ENCODE measurements at places on chromosomes 2 and 18.

GRCh38 chr2:128404709-128405466, 86.2 kb upstream of the HS6ST1 start:
- no peak for DNase-seq

GRCh38 chr2:65528241-65528574, 95.8 kb upstream of the SPRED2 start:
- no peak for DNase-seq

GRCh38 chr2:120490091-120490798, 144.3 kb downstream of the INHBB start:
- DNase-seq: no peak

- no peak for DNase-seq
Measured at GRCh38 chr18:34028324-34028723, 196.4 kb downstream of the NOL4 start.

GRCh38 chr2:66519264-66519843, 84.4 kb downstream of the MEIS1 start:
- DNase-seq: no peak

DNA sequence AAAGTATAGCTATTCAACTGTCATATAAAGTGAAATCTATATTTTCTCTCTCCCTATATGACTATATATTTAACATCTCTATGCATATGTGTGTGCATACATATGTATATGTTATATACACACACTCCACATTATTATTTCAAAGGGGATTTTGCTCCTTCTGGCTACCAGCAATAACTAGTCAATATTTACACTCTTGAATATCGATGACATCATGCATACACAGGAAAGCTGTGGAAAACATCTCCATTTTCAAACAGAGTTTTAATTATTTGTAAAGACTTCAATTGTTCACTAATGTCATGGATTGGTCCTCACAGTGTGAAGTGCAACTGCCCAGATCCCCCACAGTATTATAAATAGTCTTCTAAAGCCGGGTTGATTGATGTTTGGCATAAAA, 195.9 kb upstream of the TCF4 start:
- no peak for DNase-seq

- DNase-seq: peak; percentile 39
Measured at GRCh38 chr2:54658564-54659071, 64.8 kb upstream of the EML6 start.

DNA sequence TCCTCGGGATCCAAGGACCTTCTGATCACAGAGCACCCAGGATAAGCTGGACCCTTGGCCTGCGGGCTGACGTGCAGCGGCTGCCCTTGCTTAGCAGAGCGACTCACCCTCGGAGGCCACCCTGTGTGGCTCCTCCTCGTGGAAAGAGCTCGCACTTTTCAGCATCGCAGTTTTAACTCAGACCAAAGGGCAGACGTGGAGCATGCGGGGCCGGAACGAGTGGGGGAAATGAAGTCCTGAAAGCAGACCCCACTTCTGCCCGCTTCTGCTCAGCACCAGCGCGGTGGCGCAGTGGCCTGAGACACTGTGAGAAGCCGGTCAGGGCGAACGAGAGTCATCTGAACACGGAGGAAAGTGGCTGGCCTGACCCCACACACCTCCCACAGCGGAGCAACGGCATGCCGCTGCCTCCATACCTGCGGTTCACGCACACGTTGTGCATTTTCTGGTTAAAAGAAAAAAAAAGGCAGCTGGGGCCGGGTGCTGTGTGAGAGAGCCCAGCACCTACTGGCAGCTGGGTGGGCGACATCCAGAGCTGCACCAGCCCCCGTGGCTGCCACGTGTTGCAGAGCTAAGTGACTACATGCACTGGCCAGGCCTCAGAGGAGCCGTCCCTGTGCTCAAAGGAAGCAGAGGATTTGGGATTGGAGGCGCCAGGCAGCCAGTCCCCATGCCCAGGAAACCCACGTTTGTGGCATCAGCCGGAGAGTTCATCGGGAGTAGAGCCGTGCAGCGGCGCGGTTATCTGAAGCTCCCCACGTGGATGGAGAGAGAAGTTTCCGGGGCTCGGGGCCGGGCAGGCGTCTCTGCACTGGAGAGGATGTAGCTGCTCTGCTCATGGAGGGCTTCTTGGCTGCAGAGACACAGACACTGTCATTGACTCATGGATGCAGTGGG, 89.7 kb downstream of the USP40 start:
- no peak for DNase-seq

GRCh38 chr18:57429167-57430078, 5.8 kb upstream of the ONECUT2 start:
- DNase-seq: peak; percentile 35

GRCh38 chr2:108932736-108933332, 56.2 kb downstream of the EDAR start:
- DNase-seq: no peak

DNA sequence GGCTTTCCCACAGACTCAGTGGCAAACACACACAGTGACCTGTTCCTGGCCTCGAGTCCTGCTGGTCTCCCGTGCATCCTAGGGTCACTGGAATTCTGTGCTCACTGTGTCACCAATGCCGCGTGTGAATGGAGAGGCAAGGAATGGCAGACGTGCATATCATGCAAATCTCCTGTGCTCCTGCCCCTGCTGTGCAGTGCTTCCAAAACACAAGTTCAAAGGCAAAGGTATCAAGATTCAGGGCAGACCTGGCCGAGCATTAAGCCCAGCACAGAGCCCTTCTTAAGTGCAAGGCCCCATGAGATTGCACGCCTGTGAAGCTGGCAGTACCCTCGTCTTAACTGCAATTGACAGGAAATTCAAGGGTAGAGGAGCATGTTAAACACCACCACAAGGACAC, 129.1 kb downstream of the NDUFA10 start:
- no peak for DNase-seq

DNA sequence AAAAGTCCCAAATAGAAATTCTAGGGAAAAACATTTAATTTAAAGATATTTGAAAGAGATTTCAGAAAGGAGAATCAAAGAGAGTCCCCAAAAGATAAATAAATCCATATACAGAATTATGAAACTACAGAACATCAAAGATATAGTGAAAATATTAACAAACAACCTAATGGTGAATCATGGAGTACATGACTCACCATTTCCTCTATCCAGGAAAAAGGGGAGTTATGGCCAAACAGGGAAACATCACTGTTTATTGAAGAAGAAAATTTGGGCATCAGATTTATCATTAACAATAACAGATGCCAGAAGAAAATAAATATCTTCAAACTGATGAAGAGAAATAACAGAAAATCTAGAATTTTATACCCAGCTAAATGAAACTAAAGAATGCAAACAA, 448.3 kb downstream of the CDH2 start:
- DNase-seq: no peak

DNA sequence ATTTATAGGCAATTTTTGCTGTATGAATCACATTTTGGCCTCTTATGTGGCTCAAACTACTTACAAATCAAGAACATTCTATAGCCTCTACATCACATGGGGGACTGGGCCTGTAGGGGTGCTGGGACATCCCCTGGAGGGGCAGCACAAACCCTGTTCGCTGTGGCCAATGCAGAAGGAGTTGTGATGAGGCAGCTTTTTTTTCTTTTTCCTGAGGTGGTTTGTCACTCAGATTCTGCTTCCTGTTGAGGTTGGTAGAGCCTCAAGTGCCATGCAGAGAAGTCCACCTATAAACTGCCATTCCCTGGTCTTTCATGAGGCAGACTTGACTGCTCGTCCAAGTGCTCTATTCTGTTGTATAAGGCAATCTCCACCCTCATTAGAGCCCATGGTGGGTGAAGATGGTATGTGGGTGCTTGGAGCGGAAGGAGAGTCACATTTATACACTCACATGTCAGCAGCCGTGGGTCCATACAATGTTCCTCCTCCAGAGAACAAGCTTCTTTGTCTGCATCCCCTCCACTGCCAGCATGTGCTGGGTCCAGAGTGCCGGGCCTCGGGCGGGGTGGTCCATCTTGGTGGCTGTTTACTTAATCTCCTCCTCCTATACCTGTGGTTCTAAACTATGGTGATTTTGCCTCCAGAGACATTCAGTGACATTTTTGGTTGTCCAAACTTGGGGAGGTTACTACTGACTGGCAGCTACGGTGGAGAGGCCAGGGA, 120.3 kb downstream of the ACOXL start:
- peak; percentile 69 for DNase-seq

GRCh38 chr2:195238826-195239225, 418.2 kb upstream of the SLC39A10 start:
- no peak for DNase-seq

- peak; percentile 23 for DNase-seq
Measured at GRCh38 chr2:119011162-119011909, 69.3 kb downstream of the MARCO start.

GRCh38 chr2:127683757-127684156, 8.4 kb upstream of the LIMS2 start:
- no peak for DNase-seq

GRCh38 chr18:3048121-3048520, 35.2 kb upstream of the LPIN2 start:
- DNase-seq: no peak

DNA sequence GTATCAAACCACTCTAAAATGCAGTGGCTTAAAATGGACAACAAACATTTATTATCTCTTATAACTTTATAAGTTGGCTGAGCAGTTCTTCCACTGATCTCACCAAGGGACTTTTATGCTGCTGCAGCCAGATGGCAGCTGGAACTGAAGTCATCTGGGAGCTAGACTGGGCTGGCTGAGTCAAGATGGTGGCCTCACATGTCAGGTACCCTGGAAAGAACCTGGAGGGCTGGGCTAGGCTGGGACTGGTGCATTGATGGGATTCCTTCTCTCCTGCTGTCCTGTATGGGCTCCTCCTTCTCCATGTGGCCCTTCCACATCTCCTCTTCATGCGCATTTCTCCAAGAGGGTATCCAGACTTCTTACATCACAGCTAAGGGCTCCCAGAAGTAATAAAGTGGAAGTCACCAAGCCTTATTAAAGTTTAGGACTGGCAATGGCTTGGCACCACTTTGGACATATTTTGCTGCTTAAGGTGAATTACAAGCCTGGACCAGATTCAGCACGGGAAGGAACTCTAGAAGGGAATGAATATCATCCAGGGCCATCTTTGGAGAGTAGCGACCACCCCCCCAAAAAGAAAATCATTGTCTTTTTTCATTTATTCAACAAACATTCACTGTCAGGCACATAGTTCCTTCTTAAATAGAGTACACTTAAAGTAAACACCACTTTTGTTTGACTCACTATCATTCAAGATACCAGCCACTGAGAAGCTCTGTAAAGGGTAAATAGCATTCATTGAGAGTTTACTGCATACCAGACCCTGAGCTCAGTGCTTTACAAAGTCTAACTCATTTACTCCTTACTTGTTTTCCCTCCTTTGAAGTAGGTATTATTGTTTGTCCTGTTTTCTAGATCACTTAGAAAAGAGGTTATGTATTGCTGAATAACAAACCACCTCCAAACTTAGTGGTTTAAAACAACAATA, 138.0 kb downstream of the ZFP36L2 start:
- DNase-seq: no peak

DNA sequence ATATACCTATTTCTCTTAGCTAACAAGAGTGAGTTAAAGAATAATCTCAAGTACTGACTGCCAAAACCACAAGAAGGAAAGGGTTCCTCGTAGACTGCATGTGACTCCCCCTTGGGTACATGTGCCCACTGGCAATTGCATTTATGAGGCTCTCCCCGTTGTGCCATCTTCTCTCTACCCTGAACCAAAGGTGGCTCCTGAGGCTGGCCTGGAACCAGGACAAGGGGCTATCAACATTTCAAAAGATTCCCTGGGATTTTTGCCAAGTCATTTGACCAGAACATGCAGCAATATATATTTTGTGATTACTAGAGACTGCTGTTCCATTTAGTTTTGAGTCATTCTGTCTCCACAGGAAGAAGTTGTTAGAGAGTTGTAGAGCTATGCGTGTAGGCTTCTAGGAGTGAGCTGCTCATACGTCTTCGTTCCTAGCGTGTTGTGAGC, 45.8 kb downstream of the LAMA3 start:
- DNase-seq: no peak

DNA sequence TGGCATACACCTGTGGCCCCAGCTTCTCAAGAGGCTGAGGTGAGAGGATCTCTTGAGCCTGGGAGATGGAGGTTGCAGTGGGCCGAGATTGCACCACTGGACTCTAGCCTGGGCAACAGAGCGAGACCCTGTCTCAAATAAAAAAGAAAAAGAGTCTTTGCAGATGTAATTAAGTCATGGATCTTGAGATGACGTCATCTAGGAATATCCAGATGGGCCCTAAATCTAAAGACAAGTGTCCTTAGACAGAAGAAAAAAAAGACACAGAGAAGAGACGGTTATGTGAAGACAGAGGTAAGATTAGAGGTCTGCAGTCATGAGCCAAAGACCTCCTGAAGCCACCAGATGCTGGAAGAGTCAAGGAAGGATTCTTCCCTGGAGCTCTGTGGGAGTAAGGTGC, 74.3 kb downstream of the RHOB start:
- no peak for DNase-seq

- DNase-seq: peak; percentile 23
Measured at GRCh38 chr18:42025974-42026625, 71.1 kb downstream of the PIK3C3 start.

- DNase-seq: no peak
Measured at GRCh38 chr18:39909706-39910105, 2045.3 kb upstream of the PIK3C3 start.

DNA sequence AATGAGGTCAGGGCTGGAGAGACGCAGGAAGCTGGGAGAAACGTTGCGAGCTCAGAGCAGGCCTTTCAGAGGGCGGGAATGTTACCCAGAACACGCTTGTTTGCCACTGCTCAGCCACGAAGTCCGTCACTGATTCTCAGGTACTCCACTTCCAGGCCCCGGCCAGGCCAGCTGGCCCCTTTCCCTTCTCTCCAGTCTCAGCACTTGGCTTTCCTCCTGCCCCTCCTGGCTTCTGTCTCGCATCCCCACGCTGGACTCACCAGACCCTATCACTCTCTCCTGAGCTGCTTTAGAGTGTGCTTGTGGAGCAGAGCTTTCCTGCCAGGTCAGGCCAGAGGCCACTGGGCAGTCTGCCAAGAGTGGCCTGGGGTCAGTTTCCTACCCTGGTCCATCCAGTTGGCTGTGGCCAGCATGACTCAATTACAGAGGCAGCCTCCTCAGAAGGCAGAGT, 151.4 kb downstream of the TWIST2 start:
- no peak for DNase-seq

DNA sequence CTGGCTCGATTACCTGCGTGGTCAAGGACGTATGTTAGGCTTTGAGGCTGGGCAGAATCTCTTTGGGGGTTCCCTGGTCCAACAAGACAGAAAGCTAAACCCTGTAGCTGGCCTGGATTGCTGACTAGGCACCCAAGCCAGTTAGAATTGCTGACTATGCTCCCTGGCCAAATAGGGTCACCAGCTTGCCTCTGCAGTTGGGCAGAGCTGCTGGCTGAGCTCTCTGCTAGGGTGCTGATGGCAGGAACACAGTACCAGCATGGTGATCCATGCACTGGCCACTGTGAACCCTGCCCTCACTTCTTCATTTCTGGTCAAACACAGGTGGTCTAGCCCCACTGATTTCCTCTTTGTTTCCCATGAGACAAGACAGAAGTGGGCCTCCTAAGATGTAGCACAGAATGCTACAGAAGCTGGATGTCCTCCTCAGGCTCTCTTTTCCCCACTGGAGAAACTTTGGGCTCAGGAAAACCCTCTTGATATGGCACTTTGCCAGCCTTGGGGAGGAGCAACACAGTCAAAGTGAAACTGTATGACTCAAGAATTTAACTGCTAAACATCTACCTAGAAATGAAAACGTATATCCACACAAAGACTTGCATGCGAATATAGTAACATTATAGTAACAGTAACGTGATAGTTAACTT, 20.8 kb downstream of the SP140L start:
- DNase-seq: peak; percentile 52
